NCI-H1694 (cell line): ENCODE measurements at places on chromosomes 6 and 20.

- no peak for DNase-seq
Measured at GRCh38 chr6:37218511-37218910, 39.1 kb upstream of the TBC1D22B start.

- no peak for DNase-seq
Measured at GRCh38 chr6:16508959-16509358, 252.3 kb downstream of the ATXN1 start.

GRCh38 chr6:29967379-29968010 is 25.2 kb downstream of the HLA-A start:
- DNase-seq, result no peak

DNA sequence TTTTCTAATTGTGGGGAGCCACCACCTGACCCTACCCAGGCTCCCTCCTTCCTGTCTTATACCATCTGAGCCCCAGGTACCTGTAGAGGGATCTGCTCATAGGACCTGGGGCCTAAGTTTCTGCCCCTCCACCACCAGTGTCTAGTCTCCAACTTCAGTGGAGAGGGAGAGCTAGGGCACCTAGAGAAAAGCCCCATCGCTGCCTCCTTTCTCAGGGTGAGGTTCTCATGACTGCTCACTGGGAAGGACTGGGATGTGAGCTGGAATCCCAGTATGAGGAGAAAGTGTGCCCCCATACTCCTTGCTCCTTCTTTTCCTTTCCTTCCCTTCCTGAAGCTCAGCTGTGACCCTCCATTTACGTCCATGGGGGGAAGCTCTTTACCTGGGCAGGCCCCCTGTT is 231.6 kb downstream of the LRFN2 start:
- no peak for DNase-seq

DNA sequence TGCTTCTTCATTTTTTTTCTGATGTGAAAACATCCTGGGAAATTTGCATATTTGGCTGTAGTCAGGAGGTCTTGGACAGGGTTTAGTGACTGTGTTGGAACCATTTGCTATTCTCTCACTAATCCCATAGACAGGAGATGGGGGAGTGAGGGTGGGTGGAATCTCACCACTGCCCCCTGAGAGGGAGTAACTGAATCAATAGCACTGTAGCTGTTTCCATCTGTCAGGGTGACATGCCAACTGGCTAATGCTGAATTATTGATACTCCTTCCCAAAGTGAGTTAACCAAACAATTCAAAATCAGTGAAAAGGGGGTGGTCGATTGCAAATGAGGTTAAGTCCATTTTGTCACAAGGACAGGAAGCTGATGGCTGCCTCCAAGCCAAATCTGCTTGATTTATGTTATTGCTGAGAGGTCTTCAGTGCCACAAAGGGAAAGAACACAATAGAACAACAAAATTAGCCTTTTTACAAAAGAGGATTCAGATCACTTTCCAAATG is 55.1 kb upstream of the B3GAT2 start:
- DNase-seq, result no peak

DNA sequence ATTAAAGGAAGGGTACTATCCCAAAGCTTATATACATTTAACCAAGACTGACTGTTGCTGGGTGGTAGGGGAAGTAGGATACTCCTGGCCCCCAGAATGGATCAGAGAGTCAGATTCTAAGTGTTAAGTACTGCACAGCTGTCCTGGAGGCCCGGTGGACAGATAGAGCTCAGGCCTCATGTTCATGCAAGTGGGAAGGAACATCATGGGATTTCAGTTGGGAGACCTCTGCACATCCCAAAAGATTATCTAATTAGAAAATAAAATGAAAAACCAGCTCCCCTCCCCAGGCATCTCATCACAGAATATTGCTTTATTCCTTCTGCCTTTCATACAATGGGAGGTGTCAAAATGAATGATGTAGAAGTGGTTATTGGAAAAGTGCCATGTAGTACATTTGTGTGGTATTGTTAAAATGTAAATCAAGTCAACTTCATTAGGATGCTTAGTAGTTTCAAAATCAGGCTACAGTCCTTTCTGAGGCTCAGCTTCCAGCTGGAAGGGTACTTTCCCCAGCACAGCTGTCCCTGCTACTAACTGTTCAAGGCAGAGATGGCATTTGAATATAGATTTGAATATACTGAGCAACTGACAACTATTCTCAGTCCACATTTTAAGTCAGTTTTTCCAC is 82.9 kb downstream of the SLC35B3 start:
- no peak for DNase-seq

DNA sequence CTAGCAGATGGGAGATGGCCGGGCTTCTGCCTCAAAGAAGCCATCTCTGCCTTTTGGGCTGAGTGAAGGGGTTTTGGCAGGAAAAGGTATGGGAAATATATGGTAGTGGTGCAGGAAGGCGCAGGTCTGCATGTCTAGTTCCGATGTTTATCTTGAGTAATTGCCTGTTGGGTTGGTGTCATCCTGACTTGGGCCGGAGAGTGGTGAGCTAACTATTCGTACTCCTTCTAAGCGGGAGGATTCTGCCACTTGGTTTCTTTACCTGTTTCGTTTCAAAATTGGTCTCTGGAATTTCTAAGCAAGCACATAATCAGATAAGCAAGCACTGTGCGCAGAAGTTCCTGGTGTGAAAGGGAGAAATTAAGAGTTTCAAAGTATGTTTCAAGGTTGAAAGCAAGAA is 229.6 kb downstream of the SAMD5 start:
- DNase-seq, result no peak

DNA sequence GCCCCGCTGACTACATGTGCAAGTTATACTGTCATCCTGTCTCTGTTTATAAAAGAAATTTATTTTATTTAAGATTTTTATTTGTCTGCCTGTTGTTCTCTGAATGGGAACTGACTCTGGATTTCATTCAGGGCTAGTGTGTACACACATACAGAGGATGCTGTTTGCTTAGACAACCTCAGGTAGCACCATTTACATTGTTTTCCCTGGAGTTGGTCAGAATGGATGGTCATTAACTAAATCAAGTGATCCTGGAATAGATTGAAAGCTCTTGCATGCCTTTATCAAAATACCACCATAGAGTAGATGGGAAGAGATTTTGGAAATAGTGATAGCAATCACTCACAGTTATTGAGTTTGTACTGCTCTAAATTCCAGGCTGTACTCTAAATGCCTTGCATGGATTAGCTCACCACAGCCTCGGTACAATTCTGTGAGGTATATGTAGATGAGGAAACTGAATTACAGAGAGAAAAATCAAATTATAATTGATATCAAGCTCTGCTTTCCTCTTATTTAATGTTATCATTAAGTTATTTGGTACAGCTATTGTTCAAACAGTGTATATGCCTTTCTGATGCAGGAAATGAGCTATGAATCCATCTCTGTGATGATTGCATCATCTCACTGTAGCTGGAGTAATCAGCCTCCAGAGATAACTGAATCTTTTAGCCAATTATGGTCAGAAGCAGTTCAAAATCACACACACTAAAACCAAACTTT is 51.9 kb downstream of the RNF217 start:
- DNase-seq, result no peak

- no peak for DNase-seq
Measured at GRCh38 chr6:141033101-141033500, 1099.6 kb upstream of the GJE1 start.
